GOT3 (cell line): ENCODE measurements at places on chromosomes 7 and 10.

DNA sequence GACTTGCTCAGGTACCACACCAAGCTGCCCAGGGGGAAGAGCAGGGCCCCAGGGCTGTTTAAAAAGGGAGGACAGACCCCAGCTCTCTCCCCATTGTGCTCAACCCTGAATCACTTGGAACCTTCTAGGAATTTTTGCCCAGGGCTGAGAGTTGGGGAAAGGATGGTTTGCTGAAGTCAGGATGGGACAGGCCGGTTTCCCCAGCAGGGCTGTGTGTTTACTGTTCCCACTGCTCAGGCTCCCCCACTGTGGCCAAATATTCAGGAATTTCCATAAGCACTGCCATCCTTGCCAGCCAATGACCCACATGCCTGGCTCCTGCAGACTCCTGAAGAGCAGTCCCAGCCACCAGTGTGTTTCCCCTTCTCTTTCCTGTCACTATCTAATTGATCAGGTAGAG, 120.7 kb downstream of the WDFY4 start:
- no peak for DNase-seq

DNA sequence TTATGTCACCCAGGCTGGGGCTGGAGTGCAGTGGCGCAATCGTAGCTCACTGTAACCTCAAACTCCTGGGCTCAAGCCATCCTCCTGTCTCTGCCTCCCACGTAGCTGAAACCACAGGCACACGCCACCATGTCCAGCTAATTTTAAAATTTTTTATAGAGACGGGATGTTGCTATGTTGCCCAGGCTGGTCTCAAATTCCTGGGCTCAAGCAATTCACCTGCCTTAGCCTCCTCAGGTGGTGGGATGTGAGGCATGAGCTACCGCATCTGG, 123.2 kb upstream of the PARD3 start:
- DNase-seq: no peak

DNA sequence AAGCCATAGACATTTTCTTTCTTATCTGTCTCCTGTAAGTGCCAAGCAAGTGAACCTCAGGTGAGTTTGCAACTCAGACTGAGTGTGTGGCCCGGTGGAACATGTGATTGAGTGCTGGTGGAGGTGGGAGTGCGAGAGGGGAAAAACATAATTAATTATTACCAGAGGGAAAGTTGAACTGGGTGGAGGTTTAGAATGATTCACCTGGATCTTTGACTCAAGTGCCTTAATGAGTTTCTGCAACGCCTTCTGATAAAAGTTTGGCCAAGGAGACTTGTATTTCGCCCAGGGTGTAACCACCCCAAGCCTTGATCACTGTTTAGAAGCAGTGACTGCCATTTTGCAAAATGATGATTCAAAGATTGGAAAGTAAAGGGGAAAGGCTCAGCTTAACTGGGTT, 513.9 kb downstream of the GATA3 start:
- DNase-seq: no peak

DNA sequence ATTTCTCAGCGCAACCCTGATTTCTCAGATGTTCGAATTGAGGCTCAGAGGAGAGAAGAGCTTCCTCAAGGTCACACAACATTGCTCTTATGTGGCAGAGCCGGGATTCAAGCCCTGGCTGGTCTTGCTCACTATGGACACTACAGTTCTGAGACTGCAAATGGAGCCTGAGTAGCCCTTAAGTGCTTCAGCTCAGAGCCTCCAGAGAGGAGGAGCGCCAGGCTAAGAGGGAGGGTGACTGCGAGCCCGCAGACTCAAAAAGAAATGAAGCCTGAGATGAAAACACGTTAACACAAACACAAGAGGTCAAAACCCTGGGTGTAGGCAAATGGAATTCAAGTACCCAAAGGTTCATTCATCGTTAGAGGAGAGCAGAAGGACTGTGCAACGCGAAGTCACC, 13.9 kb downstream of the ARHGAP22 start:
- no peak for DNase-seq

GRCh38 chr10:17453373-17454091, 863 bp downstream of the ST8SIA6 start:
- peak; percentile 18 for DNase-seq

DNA sequence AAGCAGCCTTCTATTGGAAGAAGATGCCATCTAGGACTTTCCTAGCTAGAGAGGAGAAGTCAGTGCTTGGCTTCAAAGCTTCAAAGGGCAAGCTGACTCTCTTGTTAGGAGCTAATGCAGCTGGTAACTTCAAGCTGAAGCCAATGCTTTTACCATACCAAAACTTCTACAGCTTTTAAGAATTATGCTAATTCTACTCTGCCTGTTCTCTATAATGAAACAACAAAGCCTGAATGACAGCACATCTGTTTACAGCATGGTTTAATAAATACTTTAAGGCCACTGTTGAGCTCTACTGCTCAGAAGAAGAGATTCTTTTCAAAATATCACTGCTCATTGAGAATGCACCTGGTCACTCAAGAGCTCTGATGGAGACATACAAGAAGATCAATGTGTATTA, 951.9 kb upstream of the LRRN3 start:
- DNase-seq: no peak

DNA sequence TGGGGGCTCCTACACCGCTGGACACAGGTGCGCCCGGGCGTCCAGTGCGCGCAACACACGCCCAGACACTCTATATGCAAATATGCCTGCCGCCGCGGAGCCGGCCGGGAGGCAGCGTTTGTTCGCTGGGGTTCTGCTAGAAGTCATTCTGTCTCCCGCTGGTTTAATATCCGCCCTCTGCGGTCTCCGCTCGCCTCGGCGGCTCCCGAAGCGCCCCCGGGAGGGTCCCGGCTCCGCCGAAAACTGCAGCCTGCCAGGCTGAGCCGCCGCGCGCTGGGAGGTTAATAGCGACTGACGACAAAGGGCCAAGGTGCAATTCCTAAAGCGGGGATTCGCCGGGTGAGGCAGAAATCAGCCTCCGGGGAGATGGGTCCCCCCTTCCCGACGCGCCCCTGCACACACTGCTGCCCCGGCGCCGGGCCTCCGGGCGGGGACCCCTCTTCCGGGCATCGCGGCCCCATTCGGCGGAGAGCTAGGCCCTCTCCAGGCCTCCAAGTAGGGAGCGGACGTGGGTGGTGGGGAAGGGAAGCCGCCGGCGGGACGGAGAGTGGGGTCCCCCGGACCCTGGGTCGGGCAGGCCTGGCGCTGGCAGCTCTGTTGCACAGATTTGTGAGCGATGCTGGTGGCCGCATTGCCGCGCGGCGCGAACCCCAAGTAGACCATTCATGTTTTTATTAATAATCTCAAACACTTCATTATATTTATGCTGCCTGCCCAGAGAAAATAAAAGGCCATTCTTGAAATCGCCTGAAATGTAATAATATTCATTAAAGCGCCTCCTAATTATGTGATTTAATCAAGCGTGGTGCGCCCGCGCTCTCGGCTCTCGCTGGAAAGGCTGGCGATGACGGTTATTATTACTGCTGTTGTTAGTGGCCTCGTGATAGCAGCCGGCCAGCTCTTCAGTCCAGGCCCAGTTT, 9.1 kb downstream of the EN2 start:
- no peak for DNase-seq

DNA sequence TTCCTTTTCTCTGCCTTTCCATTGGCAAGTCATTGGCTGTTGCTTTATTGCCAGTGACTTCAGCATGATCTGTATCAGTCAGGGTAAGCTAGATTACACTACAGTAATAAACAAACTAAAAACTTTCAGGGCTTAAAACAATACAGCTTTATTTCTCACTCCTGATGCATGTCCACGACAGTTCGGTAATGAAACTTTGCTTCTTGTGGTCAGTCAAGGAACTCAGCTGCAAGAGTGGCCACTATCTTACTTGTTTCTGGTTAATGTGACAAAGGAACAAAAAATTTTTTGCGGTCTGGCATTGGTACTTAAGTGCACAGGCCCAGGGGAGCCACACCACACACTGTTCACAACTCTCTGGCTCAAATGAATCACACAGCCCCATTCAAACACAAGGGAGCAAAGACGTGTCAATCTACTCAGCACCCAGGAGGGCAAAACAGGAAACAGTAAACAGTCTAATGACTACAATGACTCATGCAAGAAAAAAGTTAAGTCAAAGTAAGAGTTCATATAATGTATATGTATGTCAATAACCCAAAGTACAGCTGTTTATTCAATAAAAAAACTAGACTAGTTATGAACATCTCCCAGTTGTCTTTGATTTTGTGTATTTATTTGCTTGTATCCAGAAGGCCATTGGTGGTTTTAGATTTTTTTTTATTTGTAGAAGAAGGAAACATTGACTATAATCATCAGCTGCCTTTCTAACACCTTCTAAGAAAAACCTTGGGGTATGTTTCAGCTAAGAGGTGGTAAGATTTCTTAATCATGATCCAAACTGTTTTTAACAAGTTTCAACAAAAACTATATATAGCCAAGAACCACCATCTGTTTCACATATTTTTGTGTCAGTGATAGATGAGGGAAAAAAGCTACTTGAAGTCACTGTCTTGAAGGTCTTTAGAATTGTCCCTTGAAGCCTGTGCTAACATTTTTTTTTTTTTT, 134.4 kb upstream of the FAM3C start:
- DNase-seq: peak; percentile 44

DNA sequence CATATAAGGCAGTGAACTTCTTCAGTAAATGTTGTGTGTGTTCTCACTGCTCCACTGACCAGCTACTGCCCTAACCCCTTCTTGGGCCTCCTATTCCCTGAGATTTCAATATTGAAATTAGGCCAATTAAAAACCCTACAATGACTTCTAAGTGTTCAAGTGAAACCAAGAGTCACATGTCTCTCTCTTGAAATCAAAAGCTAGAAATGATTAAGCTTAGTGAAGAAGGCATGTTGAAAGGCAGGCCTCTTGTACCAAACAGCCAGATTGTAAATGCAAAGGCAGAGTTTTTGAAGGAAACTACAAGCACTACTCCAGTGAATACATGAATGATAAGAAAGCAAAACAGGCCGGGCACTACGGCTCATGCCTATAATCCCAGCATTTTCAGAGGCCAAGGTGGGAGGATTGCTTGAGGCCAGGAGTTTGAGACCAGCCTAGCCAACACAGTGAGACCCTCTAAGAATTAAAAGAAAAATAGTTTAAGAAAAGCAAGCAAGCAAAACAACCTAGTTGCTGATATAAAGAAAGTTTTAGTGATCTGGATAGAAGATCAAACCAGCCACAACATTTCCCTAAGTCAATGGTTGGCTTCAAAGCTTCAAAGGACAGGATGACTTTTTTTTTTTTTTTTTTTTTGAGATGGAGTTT, 22.3 kb downstream of the BRAF start:
- DNase-seq: no peak

DNA sequence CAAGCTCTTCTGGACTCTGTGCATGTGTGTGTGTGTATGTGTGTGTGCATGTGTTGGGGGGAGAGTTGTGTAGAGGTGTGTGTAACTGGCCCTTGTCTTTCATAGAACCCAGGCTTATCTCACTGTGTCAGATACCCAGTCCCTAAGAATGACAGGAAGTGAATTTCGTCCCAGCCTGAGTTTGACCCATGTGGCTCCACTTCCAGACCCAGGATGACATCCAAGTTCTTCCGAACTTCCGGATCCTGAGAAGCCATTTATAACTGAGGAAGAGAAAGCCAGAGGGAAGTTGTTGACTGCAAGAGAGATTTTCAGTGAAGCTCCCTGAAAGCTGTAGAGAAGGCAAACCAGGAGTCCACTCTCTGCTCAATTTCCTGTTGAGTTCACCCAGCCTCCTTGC, 53.2 kb downstream of the ADRB1 start:
- no peak for DNase-seq

DNA sequence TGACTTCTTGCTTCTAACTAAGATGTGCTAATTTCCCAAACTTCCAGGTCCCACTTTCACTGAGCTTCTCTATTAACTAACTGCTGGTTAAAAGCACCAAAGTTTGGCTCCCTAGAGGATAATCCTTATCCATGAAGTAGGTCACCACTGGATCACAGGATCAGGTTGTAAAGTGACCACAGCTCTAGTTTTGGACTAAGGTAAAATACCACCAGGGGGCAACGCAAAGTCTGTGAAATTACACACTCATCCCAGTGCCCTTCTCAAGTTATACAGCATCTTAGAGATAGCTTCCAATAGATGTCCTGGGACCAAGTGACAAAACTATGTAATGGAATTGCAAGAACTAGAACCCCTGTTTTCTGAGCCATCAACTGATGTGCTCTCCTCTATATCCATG, 116.4 kb upstream of the ASAH2 start:
- no peak for DNase-seq

GRCh38 chr10:78225594-78225993, 191.9 kb downstream of the RPS24 start:
- no peak for DNase-seq

DNA sequence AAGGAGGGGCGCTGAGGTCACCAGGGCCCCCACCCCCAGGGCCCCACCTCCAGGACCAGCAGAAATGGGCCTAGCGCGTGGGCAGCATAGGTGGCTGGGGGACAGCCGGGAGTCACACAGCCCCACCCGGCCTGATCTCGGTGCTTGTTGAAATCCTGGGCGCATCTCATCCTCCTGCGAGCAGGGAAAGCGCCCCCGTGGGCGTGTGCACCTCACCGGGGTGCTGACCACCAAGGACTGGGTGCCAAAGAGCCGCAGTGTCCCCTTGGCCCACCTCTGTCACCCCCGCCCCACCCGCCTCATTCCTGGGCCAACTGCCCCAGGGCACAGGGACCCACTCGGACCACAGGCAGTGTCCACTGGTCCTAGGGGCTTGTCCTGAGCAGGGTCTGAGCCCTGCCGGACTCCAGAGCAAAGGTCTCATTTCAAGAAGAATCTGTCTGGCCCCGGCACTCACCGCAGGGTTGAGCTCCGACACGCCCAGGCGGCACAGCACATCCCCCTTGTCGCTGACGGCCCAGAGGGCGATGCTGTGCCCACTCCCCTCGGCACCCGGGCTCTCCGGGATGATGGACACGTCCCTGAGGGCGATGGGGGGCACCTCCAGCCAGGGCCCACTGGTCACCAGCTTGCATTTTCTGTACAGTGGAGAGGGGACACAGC, 11.4 kb downstream of the BHLHA15 start:
- no peak for DNase-seq

DNA sequence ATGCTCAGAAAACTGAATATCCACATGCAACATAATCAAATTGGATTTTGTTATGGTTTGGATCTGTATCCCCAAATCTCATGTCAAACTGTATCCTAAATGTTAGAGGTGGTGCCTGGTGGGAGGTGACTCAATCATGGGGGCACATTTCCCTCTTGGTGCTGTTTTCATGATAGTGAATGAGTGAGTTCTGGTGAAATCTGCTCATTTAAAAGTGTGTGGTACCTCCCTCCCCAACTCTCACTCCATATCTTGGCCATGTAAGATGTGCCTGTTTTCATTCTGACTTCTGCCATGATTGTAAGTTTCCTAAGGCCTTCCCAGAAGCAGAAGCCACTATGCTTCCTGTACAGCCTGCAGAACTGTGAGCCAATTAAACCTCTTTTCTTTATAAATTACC, 239.6 kb upstream of the KLF14 start:
- no peak for DNase-seq
